ENCODE measurements at places on chromosomes 16 and 17.

- no peak for DNase-seq
Observed at GRCh38 chr17:36691606-36692005, 90.2 kb downstream of the MRM1 start.

DNA sequence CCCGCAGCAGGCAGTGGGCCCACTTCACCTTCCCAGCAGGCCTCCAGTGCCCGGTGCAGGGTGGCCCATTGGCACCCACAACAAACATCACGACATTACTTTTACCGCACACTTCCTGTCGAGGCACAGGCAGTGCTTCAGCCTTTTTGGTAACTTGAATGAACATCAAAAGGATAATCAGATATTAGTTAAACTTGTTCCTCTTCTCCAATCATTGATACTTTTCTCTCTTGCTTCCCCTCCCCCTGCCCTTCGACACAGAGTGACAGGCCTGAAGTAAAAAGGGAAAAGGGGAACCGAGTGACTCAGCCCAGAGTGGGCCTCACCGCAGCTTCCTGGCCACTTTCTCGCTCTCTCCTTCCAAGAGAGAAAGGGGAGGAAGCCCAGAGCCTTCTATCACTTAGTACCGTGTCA, 507.0 kb downstream of the MAF start:
- no peak for DNase-seq

GRCh38 chr17:55750750-55751657, at the start of gene PCTP:
TSS of gene PCTP (plus strand) at chr17:55751051. CDS start at chr17:55751104, 53 bp downstream.
- DNase-seq: peak; percentile 56

DNA sequence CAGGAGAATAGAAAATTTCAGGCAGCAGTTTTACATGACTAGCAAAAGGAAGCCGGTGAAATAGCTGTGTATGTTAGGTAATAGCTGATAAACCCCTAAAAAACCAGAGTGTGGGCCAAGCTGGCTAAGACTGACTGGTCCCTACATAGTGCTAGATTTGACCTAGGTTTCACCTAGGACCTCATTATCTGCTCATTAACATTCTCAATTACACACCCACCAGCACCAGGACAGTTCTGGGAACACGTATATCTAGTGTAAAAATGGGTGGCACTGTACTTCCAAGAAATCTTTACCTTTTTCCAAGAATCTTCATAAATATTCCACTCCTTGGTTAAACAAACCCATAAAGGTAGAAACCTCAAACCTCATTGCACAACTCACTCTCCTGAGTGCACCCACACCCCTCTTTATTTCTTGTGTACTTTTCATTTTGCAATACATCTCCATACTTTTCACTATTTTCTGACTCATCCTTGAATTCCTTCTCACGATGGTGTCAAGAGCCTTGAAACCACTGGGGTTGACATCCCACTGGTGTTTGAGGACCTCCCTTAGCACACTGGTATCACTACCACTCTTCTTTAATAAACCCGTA, 262.7 kb upstream of the KCNJ16 start:
- no peak for DNase-seq

GRCh38 chr17:43378766-43379165, 20.0 kb upstream of the ARL4D start:
- no peak for DNase-seq

DNA sequence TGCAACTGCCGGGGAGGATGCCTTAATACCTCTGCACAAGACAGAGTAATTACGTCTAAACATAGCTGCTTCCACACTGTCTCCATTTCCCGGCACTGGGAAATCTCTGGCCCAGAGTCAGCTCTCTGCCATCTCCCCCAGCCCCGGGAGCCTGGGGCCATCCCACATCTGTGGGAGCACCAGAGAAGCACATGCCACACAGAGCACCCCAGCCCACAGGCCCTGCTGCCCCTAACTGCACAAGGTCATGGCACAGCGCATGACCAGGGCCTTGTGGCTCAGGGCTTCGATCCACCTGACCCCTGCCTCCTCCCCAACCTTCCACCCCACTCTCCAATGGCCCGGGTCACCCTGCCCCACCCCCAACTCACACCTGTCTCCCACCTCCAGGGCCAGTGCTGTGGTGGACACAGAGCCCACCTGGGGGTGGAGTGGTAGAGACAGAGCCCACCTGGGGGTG, 36.6 kb upstream of the RBFOX3 start:
- DNase-seq: no peak

DNA sequence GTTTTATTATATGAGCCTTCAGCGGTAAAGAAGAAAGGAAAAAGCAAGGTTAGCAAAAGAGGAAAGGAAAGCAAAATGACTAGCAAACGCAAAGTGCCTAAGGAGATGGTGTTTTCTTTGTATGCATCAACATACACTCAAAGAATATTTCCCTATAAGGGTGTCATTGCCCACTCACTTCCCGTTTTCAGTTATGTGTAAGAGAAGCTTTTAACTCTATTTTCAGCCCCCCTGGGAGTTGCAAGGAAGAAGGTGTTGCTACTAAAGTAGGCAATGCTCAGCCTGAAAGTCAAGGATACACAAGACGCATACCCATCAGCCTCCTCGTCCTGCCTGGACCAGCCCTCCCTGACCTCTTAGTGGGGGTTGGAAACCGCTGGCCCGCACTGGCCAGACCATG, 267.7 kb upstream of the ZFHX3 start:
- no peak for DNase-seq

DNA sequence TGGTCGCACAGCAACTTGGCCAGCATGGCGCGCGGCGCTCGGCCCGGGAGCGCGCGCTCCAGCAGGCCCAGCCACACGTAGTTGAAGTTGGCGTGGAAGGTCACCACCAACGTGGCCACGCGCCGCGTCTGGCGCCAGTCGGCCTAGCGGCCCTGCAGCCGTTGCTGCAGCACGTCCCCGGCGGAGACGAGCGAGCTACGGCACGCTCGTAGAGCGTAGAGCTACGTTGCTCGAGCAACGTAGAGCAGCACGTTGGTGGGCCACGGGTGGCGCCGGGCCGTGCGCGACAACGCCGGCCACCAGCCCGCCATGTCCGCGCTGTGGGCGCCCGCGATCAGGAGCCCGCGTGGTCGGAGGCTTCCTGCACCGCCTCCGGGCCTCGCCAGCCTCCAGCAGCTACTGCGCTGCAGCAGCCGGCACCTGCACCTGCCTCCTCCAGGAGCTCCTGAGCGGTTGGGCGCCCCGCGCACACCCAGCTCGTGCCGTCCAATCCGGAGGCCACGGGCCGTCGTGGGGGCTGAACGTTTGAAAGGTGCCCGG, 13.4 kb upstream of the SULT1A1 start:
- DNase-seq: no peak

GRCh38 chr17:8145811-8146210, 6.4 kb downstream of the PER1 start:
- DNase-seq: no peak
